ENCODE measurements at places on chromosomes 5 and 9.
A peak's percentile ranks its signal among the peaks of the same experiment; 100 is the strongest.

- no peak for DNase-seq
These were observed 16.7 kb downstream of the CORO2A start for GRCh38 chr9:98175762-98176161.

DNA sequence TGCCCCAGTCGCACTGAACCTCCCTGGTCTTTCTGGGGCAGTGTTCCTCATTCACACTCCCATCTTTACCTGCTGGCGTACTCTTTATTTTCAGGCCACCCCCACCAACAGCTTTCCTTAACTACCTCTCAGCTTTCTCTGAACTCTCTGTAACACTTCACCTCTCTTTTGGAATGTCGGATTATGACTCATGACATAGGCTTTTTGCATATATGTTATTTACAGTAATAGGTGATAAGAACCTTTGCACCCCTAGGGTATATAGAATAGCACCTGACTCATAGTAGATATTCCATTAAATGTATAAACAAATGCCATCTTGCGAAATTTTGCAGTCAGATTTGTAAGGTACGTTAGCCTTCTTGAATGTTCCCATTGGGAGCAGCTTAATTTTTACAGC is 52.9 kb upstream of the MIER3 start:
- DNase-seq = no peak

DNA sequence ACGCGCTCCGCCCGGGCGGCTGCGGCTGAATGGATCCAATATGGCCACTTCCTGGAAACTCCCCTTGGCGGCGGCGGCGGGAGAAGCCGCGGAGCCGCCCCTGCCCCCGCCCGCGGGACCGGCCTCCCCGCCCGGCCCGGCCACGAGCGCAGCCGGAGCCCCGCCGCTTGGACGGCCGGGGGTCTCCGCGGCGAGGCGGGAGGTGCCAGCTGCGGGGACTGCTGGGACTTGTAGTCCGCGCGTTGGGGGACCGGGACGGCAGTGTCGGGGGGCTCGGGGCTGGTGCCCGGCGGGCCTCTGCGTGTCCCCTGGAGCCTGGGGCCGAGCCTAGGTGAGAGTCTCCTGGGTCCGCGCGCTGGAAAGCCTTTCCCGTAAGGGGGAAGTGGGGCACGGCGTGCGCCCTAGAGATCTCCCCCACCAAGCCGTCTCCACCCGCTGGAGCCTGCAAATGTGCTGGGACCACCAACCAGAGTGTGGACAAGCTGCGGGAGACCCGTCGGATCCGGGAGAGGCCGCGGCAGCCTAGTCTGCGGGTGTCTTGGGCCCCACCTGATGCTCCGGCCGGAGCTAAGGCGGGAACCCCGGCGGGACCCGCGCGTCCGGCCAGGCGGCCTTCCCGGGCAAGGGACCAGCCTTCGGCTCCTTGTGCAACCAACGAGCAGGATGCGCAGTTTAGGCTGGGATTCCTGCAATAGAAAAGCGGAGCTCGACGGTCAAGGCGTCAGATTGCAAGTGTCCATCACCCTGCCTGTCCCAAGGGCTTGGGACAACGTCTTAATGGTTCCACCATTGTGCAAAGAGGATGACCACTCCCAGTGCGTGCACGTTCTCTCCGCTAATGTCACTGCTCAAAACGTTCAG is at the start of gene SEPTIN8:
SEPTIN8 (minus strand) TSS at position 31 of the 861 bp plus-strand sequence. CDS start 102 bp downstream, outside the sequence.
- peak; percentile 51 for DNase-seq

DNA sequence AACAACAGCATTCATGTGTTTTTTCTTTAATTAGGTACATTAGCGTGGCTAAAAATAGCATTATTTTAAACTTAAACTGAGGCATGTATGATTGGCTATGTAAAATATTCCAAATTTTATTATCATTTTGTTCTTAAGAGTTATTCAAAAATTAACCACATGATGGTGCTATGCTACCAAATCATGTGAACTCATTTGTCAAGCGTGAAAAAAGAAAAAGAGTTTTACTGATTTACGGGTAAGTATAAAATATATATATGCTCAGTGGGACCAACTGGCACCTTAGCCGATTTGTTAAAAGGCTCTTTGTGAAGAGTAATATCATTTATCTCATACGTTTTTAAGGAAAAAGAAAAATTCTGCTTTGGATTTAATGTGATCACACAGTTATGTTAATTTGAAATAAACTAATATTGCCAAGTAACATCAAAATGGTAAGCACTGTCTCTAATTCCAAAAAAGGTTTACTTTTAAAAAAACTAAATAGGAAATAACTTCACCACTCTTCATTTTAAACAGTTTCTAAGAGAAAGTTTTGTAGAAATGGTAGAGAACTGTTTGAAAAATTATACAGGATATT is 1042.3 kb downstream of the CDH12 start:
- DNase-seq = peak; percentile 6

DNA sequence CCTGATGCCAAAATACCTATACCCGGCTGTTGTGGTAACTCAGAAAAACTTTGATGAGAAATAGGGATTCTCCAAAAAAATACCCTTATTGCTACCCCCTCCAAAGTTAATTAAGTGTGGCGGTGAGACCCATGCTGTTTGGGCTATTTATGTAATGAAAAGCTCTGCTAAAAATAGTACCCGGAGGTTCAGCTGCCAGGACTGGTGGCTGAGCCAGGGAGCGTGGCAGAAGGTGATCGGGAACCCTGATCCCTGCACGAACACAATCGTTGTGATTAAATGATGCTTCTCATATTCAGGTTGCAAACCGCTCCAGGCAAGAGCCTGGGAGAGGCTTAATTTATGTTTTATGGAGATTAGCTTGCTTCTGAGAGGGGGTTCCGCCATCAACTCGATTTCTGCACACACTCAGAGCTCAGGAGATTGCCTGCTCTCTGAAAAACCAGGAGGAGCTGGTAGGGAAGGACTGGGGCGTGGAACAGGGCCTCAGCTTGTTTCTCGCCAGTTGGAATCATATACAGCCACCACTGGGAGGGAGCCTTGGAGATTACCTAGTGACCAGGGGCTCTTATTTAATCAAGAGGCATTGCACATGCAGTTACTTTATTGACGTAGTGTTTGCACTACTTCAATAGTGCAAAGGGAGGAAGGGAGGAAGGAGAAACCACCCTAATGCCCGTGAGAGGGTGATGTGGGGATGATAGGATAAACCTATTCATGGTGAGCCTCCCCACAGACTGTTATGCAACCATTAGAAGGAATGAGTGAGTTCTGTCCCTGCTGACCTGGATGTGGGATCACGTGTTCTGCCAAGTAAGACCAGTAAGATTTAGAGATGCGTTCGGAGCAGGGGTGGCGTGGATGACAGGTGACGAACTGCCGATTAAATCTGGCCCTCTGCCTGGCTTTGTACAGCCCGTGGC is 23.4 kb downstream of the HRH2 start:
- no peak for DNase-seq

GRCh38 chr5:101278917-101279316 is 375.8 kb upstream of the ST8SIA4 start:
- DNase-seq = no peak
